Activated naive CD8-positive, alpha-beta T cell treated with anti-CD3 and anti-CD28 coated beads, Interleukin-2, amount 10 ng/mL, durations not matched to agents 7 days and 5 days (primary cell): ENCODE measurements at places on chromosomes 2 and 18. TPM values are rescaled to one million over a fixed set of nuclear protein-coding genes. Genes with fewer than 3 reads are reported as not detected.

The ME2 gene
- total RNA-seq, result 76.3 TPM

The ALLC gene
- total RNA-seq, result not detected

The TMEM247 gene
- not detected for total RNA-seq

The CKAP2L gene
- total RNA-seq, result 38.9 TPM

The GCG gene
- not detected for total RNA-seq

The TFCP2L1 gene
- 0.06 TPM for total RNA-seq

The ATRAID gene
- 84.6 TPM for total RNA-seq

The AFF3 gene
- total RNA-seq, result 1.8 TPM

The CYP26B1 gene
- total RNA-seq, result not detected
